ENCODE measurements at places on chromosomes 1 and 21.

- no peak for DNase-seq
These were observed 41.2 kb upstream of the NRDC start for GRCh38 chr1:51919684-51920083.

DNA sequence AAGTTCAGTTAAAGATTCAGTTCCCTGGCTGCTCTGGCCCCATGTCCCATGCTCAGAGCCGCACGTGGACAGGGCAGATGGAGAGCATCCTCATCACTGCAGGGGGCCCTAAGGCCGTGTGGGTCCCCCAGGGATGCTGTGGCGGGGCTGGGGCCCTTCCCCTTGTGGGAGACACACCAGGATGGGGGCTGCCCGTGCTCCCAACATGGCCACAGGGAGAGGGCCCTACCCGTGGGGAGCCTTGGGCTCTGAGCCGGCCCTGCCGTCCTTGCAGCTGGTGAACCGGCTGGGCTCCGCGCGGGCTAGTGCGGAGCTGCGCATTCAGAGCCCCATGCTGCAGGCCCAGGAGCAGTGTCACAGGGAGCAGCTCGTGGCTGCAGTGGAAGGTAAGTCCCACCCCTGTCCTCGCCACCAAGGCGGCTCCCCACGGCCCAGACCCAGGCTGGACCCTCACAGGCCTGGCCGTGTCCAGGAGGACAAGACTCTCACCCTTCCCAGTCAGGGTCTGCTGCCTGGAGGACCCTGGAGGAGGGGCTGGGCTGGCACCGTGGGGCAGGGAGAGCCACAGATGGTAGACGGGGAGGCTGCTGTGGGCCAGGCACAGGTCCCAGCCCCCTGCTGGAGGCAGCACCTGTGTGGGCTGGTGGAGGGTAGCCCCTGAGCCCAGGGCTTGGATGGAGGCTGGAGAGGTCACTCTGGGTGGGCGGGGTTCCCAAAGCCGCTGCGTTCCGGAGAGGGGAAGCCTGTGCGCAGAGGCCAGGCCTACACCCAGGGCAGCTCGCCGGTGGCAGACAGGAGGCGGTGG is 53.8 kb downstream of the TRIM11 start:
- DNase-seq, result no peak

- peak; percentile 92 for DNase-seq
These were observed 24.8 kb upstream of the RNF19B start for GRCh38 chr1:32989160-32990050.

GRCh38 chr1:87953121-87953520 is 624.4 kb downstream of the LMO4 start:
- DNase-seq, result peak; percentile 59

DNA sequence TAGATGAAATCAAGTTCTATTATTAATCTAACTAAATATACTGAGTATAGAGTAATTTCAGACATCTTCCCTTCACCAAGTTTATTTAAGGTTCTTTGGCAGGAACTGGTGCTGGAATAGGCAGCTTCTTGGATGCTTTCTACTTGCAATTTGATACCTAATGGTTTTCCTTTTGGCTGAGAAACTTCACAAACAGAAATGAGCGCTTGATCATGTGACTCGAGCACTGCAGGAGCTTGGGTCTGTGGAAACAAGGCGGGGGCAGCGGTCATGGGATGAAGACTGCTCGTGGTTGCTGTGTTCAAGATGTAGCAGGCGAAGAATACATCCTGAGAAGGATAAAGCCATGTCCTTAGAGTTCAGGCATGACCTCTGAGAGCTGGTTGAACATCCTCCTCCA is 136.8 kb downstream of the PTPRC start:
- DNase-seq, result peak; percentile 17

GRCh38 chr1:40706626-40707025 is 15.1 kb downstream of the NFYC start:
- DNase-seq, result peak; percentile 11

GRCh38 chr21:31844206-31844605 is 28.6 kb upstream of the HUNK start:
- DNase-seq, result no peak

- DNase-seq, result no peak
These were observed 748 bp upstream of the FAM78B start for GRCh38 chr1:166167572-166167925.

GRCh38 chr1:37814252-37814651 is 6.2 kb upstream of the YRDC start:
- no peak for DNase-seq

DNA sequence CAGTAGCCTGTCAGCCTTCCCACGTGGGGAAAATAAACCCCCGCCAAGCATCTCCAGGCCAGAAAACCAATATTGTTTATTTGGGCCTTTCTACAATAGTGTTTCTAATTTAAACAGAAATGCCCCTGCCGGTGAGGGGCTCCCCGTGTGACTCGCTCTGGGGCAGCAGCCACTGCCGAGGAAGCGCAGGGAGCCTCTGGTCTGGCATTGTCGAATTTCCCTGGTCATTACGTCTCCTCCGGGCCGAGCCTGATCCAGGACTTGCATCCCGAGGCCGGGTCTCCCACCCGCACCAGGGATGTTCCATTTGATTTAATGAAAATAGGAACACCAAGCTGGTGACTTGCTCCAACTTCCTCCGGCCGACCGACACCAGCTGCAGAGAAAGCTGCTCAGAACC is 20.5 kb downstream of the PRDM16 start:
- DNase-seq, result no peak
